Activated T-helper 1 cell treated with Interleukin-2 at 50 U/mL for 16 hours (primary cell): ENCODE measurements at places on chromosomes 3 and 15.

- DNase-seq, result no peak
Observed at GRCh38 chr3:49717959-49718857, 1.3 kb downstream of the AMIGO3 start.

DNA sequence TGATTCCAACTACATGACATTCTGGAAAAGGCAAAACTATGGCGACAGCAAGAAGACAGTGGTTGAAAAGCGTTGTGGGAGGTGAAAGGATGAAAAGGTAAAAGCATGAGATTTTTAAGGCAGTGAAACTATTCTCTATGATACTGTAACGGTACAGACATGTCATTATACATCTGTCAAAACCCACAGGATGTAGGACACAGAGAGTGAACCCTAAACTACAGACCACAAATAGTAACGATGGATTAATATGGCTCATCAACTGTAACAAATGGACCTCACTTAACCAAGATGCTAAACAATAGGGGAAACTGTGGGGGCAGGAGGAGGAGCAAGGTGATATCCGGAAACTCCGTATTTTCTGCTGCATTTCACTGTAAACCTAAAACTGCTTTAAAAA lies 39.1 kb downstream of the MYO9A start:
- DNase-seq, result no peak

- no peak for DNase-seq
Observed at GRCh38 chr3:27861046-27862036, 139.2 kb upstream of the EOMES start.

- DNase-seq, result no peak
Observed at GRCh38 chr3:109440353-109440752, 103.0 kb upstream of the DPPA4 start.

- no peak for DNase-seq
Observed at GRCh38 chr3:52779011-52779836, 1.8 kb downstream of the ITIH1 start.

DNA sequence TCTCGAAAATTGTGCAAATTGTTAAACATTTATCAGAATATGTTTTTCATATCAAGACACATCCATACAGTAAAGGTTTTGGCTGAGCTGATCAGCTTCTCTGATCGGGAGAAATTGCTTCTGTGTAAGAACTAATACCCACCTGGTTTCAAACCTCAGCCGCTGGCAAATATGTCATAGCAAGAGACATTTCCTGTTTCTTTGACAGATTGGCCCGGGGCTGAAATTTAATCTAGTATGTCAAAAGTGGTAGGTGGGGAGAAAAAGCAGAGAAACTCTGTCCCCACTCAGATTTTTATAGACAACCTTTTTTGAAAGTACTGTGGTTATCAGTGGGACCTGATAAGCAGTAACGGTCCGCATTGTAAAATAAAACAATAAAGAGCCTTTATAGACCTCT lies 88.8 kb upstream of the SLC24A5 start:
- DNase-seq, result no peak

DNA sequence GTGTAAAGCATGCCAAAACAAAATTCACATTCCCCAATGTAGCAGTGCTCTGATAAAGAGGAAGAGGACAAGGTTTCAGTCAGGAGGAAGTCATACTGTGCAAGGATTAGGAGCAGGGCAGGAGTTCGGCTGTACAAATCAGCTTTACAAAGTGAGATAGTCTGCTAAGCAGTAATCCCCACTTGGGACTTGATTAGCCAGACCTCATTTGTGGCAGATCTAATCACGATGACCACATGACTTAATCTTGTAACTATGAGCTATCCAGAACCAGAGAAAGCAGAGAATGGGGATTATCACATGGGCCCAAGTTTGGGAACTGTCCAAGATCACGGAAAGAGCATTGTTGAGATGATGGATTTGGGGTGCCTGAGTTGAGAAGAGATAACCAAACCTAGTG lies 7.8 kb downstream of the DCBLD2 start:
- no peak for DNase-seq

DNA sequence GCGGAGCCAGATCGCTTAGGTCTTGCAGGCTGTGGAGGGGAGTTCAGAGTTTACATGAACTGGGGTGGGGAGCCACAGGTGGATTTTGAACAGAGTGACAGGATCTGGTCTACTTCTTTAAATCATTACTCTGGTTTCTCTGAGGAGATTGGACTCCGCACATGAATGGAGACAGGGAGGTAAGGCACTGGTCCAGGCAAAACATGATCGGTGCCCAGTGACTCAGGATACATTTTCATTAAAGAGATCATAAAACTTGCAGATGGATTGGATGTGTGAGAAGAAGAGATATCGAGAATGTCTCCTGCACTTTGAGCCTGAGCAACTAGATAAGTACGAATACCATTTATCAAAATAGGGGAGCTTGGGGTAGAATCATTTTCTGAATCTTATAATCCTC lies 61.8 kb upstream of the CMSS1 start:
- no peak for DNase-seq

DNA sequence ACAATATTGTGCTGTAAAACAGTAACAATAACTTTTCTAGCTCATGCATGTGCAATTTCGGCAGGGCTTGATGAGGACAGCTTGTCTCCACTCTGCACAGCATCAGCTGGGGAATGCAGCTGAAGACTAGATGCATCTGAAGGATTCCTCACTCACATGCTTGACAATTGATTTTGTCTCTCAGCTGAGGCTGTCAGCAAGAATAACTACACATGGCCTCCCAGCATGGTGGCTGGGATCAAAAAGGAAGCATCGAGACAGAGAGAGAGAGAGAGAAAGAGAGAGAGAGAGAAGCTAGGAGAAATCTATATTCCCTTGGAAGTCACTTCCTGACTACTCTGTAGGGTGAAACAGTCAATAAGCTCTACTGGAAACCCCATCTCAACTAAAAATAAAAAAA lies 487.1 kb downstream of the PLOD2 start:
- no peak for DNase-seq

DNA sequence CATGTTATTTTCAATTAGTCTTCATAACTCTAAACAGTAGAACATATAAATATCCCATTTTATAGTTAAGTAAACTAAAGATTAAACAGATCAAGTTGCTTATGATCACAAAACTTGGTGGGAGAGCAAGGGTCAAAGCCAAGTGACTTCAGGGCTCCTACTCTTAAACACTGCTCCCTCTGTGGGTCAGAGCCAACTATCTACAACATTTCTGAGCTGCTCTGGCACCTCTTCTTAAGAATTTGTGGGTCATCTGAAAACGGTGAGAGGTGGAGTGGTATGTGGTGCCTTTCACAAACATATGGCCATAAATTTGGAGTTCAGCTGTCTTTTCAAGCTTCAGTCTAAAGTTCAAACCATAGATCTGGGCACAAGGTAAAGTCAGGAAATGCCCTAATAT lies 10.9 kb downstream of the ATG3 start:
- DNase-seq, result no peak

DNA sequence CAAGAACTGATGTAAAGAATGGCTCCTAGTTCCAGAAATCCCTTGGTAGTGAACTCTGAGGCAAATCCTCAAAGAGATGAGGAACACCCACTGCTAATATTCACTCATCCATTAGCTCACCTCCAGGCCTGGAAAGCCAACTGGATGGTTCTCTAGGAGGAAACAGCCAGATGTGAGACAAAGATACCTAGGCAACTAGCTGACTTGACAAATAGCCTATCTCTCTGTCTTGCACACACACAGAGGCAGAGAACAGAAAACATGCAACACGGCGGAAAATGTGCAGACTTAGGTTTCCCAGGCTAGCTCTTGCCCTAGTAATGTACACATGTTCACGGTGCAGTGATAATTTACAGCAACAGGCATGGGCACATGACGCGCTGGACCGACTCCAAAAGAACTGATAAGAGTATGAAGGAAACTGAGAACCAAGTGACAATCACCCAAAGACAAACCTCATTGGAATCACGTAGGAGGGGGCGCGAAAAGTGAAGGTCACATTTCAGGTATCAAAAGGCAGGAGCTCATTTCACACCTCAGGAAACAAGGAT lies 318.1 kb downstream of the FOXP1 start:
- no peak for DNase-seq

- DNase-seq, result no peak
Observed at GRCh38 chr15:31905054-31905453, 125.3 kb upstream of the CHRNA7 start.

GRCh38 chr3:141796889-141797781 lies 33.9 kb downstream of the GRK7 start:
- DNase-seq, result peak; percentile 19

- no peak for DNase-seq
Observed at GRCh38 chr3:11995120-11995519, 9.1 kb upstream of the SYN2 start.

GRCh38 chr15:65081270-65081669 lies 4.7 kb downstream of the KBTBD13 start:
- no peak for DNase-seq

DNA sequence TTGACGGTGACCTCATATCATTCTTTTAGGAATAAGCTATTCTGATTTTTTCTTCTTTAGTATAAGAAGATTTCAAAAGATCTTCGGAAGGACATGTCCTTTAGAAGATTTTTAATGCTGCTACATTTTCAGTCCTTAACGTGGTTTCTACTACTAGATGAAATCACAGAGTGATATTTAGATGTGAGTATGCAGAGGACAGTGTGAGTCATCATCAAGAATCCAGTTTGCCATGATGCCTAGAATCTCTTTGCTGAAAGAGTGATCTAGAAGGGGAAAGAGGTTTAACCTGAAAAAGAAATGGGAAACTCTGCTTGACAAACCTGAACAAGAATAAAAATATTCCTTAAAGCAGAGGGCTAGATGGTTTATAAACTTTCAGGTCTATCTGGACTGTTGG lies 43.2 kb downstream of the SLC7A14 start:
- no peak for DNase-seq

DNA sequence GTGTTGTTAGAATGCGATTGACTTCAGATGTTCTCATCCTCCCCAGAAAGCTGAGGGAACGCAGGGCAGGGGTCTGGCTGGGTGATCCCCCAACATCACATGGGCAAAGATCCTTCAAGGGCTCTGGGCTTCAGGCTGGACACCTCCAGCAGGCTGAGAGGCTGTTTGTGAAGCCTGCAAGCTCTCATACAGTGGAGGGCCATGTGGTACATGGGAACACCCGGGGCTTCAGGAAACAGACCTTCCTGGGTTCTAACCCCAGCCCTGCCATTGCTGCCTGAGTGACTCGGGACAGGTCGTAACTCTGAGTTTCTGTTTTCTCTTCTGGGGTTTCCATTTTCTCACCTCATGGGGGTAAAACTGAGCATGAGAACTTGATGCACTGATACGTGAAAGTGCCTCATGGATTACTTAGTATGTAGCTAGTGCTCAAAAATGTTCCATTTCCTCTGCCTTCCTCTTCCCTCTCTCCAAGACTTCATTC lies 81.2 kb downstream of the TLE3 start:
- DNase-seq, result no peak

GRCh38 chr3:59456852-59457485 lies 407.1 kb upstream of the CFAP20DC start:
- no peak for DNase-seq

- peak; percentile 19 for DNase-seq
Observed at GRCh38 chr3:41199866-41200668, 762 bp downstream of the CTNNB1 start.

- DNase-seq, result no peak
Observed at GRCh38 chr15:31387479-31388118, 61.0 kb downstream of the KLF13 start.

- no peak for DNase-seq
Observed at GRCh38 chr3:111848283-111848682, 10.8 kb upstream of the PHLDB2 start.

GRCh38 chr3:100910986-100911385 lies 82.2 kb downstream of the ABI3BP start:
- DNase-seq, result no peak

- DNase-seq, result no peak
Observed at GRCh38 chr3:152388631-152389030, 119.9 kb downstream of the MBNL1 start.

- no peak for DNase-seq
Observed at GRCh38 chr3:28994161-28994905, 286.5 kb upstream of the RBMS3 start.

- no peak for DNase-seq
Observed at GRCh38 chr3:38616111-38616510, 33.4 kb downstream of the SCN5A start.

DNA sequence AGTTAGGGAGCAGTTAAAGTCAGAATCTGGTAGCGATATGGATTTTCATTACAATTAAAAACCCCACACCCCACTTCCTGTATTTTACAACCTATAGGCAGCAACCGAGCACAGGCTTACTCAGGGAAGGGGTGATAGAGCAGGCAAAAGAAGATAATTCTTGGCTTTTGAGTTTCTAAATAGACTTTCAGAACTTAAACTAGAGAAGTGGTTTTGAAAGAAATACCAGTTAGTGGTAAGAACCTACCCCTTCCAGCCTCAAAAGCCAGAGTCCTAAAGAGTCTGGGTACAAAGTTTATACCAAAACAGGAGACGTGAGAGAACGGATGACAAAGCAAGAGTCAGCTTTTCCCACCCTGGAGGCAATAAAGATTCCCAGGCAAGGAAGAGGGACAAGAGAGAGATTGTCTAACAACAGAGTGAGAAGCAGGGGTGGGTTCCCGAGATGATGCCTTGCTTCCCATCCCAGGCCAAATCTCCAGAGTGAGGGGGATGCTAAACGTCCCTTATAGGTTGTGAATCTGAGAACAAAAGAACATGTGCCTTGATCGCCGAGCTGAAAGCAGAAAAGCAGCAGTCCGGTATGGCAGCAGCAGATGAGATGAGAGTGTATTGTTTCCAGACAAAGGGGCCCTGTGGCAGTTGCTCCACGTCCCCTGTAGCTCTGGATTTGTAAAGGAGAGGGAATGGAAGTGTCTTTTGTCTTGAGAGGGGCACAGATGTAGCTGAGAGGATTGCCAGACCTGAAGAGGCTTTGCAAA lies 36.8 kb downstream of the KLHL6 start:
- no peak for DNase-seq

DNA sequence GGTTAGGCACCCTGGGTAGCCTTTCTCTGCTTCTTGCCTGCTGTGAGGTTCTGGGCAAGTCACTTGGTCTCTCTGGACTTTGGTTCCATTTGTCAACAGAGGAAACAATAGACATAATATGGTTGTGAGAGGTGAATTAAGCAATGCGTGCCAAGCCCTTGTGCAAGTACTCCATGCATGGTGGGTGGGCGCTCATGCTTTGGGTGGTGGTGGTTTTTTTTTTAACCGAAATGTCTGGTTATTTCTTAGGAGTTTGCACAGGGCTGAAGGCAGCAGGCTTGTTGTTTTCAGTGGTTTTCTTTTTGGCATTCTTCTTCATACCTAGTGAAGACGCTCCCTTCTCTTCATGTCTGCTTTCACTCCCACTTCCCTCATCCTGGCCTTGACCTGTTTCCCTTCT lies 84.2 kb upstream of the LRTM1 start:
- no peak for DNase-seq

DNA sequence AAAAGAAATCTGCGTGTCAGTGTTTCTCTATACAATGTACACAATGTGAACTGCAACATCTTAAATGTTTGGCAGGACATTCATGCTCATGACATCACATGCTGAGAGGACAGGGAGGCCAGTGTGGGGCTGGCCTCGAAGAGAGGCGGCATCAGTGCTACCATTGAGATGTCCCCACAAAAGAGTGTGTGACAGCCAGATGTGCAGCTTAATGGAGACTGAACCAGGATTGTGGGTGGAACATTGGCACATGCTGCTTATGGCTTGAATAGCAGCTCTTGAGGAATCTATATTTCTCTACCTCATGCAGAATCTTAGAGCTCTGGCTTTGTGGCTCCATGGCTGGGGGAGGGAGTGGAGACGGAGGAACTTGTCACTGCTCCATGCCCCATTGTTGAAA lies 18.5 kb downstream of the CLDN11 start:
- no peak for DNase-seq
